ENCODE measurements at places on chromosomes 16 and 17.

DNA sequence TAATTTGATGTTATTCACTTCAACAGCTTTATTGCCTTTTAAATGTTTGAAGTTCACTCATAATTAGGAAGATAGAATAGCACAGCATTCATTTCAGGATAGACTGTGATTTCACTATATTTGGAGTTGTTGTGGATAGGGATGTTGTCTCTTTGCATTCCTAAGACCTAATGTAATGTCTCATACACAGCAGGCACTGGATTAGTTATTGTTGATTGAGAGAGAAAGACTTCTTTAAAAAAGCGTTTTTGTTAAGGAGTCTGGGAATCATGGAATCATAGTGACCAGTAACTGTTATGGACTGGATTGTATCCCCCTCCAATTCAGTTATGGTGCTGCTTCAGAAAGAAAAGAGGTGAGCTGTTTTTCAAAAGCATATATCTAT, 122.0 kb downstream of the USP22 start:
- DNase-seq, result no peak

GRCh38 chr16:85027958-85028684, 526 bp downstream of the KIAA0513 start:
- DNase-seq, result no peak

GRCh38 chr17:61284746-61285145, 114.9 kb upstream of the TBX2 start:
- no peak for DNase-seq

DNA sequence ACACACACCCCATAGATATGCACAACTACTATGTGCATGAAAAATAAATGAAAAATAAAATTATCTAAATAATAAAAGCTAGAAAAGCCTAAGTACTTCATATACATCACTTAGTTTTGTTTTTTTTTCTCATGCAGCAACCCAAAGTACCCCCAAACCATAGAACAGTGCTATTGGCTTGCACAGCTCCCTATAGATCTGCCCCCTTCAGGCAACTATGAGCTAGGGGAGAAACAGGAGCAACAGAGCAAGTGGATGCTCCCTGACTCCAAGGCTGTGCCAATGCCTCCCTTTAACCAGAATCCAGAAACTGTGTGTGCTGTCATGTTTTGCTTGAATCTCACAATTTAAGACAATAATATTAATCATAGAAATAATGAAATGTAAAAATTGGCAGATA, 605.5 kb downstream of the TOX3 start:
- no peak for DNase-seq

DNA sequence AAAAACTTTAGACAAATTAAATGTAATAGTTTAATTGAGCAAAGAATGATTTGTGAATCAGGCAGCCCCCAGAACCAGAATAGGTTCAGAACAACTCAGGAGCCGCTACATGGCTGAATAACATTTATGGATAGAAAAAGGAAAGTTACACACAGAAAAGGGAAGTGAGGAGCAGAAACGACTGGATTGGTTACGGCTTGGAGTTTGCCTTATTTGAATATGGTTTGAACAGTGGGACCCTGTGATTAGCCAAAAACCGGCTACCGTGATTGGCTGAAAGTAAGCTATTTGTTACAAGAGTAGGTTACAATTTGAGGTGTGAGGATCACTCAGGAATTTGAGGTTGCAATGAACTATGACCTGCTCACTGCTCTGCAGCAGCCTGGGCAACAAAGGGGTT, 1139.8 kb downstream of the CDH11 start:
- no peak for DNase-seq

DNA sequence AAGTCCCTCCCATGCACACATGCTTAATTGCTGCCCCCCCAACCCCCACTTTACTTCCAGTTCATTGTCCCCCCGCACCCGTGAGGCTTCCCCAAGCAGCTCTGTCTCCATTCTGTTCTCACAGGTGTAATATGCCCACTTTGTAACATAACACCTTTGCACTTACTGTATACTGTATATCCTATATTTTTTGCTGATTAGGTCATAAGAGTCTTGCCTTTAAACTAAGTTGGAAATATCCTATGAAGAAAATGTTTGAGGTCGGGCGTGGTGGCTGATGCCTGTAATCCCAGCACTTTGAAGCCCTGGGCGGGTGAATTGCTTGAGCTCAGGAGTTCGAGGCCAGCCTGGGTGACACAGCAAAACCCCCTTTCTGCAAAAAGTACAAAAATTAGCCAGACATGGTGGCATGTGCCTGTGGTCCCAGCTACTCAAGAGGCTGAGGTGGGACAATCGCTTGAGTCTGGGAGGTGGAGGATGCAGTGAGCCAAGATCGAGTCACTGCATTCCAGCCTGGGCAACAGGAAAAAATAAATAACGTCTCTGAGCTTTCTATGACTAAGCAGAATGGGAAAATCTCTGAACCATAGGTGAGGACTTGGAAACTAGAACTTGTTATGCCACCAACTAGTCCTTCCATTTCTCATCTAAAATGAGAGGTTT, 76.1 kb downstream of the TNRC6C start:
- DNase-seq, result no peak

DNA sequence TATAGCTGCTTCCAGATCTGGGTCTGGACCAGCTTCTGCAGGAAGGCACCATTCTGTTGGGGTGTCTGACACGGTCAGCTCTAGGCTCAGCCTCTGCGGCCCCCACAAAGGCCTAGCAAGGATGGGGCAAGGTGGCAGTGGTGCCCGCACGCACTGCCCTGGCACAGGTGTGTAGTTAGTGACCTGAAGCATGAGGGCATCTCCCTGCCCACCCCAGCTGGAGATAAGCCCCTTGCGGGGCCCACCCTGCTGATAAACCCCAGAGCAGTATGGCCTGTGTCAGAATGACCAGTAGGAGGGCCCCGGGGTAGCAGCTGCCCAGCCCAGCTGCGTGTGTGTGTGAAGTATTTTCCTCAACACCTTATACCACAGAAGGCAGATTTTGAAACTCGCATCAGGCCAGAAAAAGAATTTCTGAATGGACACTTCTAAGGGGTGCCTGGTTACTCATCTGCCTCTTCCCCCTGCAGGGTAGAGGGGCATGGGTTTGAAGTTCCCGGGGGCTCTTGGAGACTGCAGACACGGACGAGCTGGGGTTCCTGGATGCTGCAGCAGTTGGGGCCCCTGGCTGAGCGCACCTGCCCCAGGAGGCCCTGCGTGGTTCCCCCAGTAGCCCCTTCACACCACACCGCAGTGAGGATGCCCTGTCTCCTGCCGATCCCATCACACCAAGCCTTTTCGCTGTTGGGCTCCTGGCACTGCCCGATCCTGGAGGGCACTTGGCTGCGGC, 4.5 kb downstream of the ARHGDIA start:
- DNase-seq, result no peak

GRCh38 chr17:4833941-4834680, 971 bp downstream of the MINK1 start:
- DNase-seq, result no peak

GRCh38 chr17:80312621-80313135, 52.0 kb downstream of the RNF213 start:
- no peak for DNase-seq

GRCh38 chr16:64150193-64150592, 971.7 kb downstream of the CDH11 start:
- no peak for DNase-seq

GRCh38 chr16:86653285-86654006, 75.1 kb downstream of the FOXL1 start:
- no peak for DNase-seq

DNA sequence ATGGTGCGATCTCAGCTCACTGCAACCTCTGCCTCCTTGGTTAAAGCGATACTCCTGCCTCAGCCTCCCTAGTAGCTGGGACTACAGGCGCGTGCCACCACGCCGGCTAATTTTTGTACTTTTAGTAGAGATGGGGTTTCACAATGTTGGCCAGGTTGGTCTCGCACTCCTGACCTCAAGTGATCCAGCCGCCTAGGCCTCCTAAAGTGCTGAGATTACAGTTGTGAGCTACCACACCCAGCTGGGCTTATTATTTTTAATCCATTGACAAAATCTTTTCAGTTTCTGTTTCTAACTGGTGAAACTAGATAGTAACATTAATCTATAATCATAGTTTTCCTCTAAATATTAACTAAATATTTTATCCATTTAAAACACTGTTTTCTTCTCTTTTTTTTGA, 5.9 kb downstream of the FAM234A start:
- DNase-seq, result no peak
